Stimulated activated CD4-positive, alpha-beta T cell treated with anti-CD3 and anti-CD28 coated beads, Interleukin-2, amount 100 ng/mL, for 48 hours (primary cell): ENCODE measurements at places on chromosomes 16 and 17.
A peak's percentile ranks its signal among the peaks of the same experiment; 100 is the strongest.

- DNase-seq = peak; percentile 20
These were observed 22.7 kb downstream of the BCO1 start for GRCh38 chr16:81261049-81261648.

DNA sequence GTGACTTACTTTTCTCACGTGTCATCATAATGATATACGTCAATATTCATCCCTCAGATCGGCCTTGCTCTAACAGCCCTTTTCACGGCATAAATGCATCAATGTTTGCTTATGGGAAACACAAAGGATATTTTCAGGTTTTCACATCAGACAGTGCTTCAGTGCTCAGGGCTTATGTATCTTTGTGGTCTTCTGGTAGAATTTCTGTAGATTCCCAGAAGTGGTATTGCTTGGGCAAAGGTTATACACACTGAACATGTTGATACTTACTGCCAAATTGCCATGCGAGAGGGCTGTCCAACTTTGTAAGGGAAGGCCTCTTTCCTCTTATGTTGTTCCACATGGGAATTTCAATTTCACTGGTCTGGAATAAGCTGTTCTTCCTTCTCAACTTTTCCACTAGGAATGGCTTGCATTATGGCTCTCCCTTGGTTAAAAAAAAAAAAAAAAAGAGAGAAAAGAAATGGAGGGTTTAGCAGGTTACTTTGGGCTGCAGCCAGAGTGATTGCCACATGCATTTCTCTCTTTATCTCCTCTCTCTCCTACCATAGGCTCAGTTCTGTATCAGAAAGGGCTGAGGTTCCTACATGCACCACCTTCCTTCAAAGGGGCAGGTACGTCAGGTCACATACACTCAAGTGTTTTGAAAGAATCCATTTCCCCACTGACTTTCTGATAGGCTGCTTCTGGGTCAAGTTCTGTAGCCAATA is 19.3 kb downstream of the DHODH start:
- no peak for DNase-seq

- no peak for DNase-seq
These were observed 31.9 kb downstream of the CDK5R1 start for GRCh38 chr17:32518646-32519227.

DNA sequence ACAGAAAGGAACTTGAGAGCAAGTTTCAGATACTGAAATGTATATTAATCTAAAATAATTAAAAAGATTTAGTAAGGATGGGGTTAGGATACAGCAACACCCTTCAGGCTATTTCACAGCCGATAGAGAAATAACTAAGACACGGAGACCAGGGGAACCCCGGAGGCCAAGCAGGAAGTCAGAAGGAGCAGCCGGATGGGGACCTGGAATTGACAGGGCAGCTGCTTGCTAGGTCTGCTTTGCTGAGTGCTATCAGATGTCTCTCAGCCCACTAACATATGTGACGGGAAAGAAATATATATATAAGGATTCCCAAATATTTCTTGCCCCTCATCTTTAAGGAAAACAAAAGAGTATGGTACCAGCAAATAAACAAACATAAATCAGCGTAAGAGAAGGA is 154.1 kb upstream of the CDH5 start:
- no peak for DNase-seq

GRCh38 chr17:4944163-4944553 is 4.1 kb downstream of the RNF167 start:
- DNase-seq = peak; percentile 44

DNA sequence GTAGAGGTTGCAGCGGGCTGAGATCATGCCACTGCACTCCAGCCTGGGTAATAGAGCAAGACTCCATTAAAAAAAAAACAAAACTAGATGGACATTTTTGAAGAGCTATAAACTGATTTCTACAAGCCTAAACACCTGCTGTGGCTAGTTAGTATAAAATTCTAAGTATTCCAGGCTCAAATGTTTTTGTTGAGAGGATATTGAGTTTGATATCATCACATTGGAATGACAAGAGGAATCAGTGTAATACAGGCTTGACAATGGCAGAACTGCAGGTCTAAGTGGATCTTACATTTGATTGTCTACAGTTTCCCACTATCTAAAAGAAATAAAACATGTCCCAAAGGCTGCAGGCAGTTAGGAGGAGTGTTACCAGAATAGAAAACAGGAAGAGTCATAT is 23.9 kb upstream of the DLX3 start:
- DNase-seq = no peak

DNA sequence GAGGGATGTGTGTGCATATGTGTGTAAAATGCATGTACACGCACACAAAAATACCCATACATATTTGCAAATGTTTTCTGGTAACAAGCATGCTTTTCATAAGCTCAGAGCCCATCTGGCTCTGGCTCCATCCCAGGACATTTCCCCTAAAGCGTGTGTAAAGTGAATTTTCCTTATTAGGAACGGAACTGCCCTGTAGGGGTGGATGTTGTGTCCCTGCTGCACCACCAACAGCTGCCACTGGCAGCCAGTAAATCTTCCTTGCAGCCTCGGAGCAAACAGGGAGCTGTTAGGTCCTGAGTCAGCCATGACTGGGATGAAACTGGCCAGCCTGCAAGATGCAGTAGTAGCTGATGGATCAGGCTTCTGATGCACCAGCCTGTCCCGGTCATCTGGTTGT is 393.5 kb downstream of the UTP18 start:
- no peak for DNase-seq

- DNase-seq = no peak
These were observed 84.2 kb downstream of the SNX29 start for GRCh38 chr16:12060751-12061150.

GRCh38 chr17:49928837-49929475 is 40.0 kb upstream of the DLX4 start:
- DNase-seq = no peak

DNA sequence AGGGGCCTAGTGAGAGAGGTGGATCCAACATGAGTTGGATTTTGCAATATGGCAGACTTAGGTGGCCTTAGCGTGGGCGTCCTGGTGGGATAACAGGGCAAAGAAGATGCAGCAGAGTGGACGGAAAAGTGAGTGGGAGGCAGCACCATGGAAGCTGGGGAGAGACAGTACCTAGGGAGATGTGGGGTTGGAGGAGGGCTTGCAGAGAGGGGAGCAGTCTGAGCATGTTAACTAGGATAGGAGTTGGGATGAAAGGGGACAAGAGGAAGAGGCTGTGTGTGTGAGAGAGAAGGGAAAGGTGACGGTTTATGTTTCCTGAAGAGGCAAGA is 120.1 kb downstream of the NTN1 start:
- no peak for DNase-seq

DNA sequence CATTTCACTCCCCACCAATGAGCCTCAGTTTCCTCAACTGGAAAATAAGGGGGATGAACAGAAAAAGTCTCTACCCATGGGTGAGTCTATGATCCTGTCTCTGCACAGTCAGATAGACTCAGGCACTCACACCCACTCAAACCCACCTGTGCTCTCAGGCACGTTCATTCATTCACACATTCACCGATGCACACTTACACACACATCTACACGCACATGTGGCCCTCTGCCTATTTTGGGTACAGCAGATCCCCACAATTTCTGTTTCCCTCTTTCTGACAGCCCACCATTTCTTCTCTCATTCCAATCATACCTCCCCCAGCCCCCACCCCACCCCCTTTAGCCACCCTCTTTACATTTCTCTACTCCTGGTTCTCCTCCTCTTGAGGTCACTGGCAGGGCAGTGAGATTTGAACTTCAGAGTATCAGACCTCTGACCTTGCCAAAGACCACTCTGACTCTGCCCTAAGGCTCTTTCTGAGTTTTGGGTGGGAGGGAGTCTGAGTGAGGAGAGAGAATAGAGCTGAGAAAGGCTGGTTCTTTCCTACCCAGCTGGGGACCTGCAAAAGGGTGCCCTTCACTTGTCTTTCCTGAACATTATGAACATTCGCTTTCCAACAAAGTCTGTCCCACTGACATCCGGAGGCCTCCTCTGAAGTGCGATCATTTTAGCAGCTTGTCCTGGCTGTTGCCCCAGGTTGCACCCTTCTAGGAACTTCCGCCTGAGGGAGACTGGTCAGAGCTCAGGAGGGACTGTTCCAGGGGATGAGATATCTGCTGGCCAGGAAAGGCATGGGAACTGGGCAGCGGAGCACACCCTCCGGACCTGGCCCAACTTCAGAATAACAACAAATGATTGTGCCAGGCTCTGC is 10.1 kb upstream of the COL1A1 start:
- DNase-seq = no peak

DNA sequence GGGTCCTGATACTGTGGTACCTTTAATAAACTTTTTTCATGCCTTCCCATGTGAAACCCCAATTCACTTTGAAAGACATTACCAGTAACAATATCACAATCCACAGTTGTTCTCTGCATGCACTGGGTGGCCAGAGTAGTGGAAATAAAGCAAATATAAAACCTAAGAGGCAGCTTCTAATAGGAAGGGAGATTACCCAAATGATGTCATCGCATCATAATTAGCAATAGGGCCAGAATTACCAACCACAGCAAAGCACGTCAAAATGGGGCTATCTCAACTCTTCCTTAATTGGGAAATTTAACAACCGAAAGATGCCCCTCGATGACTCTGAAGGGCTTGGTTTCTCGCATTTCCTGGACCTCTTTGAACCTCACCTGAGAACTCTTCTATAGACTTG is 224.8 kb downstream of the GRIN2A start:
- no peak for DNase-seq

DNA sequence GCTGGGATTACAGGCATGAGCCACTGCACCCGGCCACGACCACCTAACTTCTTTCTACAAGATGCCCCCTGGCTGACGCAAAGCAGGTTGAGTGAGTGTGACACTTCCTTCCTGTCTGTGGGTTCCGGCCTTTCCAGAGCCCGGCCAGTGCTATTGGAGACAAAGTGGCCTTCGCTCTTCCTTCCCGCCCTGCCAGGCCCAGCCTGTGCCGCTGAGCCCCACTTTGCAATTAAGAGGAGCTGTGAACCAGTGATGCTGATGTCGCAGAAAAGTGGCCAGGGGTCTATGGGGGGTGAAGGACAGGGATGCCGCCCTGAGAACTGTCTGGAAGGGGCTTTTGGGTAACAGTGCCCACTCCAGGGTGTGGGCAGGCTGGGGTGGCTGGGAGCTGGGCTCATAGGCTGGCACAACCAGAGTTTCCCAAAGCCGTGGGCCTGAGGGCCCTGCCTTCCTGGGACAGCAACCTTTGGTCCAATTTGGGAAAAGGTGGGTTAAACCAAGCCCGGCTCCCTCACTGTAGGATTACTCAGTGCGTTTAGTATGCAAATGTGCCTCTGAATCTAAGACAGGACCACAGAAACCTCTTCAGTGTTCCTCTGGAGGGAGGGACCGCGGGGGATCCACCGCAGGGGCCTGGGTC is 174.9 kb downstream of the SEC14L1 start:
- DNase-seq = no peak

- no peak for DNase-seq
These were observed 109.0 kb upstream of the DHX40 start for GRCh38 chr17:59456428-59456827.

- no peak for DNase-seq
These were observed 1.0 kb upstream of the LITAF start for GRCh38 chr16:11587643-11588247.

- no peak for DNase-seq
These were observed 14.5 kb upstream of the BRIP1 start for GRCh38 chr17:61877837-61878236.

DNA sequence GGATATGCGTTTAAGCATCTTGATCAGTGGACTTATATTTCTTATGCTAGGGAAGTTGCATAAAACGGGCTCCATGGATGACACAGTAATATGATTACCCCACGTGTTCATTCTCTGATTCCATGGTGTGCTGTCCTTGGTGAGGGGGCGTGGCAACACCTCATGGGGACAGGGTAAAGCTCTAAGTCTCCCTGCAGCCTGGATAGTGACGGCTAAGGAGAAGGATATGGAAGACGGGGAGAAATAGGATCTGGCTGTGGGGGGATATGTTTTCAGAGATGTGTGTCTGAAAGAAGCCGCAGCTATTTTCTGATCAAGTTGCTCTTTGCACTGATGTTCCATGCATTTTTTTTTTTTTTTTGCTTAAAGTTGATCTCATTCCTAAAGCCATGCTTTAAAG is 84.3 kb downstream of the MARCHF10 start:
- no peak for DNase-seq

DNA sequence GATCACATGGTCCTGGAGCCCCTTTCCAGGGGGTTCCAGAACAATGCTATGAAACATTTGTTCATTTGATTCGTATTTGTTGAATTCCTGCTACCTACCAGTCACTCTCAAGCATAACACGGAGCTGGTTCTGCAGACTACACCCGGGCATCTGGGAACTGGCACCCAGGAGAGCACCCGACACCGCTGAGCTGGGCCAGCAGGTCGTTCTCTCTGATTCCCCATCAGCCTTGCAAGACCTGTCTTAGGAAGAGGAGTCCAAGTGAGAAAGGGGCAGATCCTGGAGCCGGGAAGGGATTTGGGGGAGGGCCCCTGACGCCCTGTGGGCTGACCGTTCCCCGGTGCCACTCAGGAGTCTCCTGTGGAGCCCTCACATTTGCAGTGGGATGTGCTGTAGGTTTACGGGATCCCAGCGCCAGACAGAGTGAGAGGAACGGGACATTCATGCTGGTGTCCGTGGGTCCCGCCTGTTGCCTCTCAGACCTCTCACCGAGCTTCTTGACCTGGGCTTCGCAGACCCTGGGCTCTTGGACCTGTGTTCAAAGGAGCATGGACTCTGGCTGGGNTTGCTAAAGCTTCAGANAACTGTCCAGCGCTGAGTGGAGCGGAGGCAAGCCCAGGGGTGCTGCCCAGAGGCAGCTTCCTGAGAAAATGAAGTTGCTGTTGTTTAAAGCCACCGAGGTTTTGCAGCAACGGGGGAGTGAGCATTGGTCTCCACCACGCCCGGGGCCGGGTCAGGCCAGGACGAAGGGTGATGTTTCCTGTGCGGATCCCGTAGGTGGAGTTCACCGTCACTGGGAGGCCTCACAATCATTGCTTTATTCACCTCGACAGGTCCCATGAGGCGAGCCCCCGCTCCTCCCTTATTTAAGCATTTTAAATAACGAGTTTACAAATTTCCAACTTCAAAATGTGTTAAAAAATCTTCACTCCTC is 49.2 kb downstream of the METRNL start:
- no peak for DNase-seq

- no peak for DNase-seq
These were observed 60.3 kb upstream of the CIBAR2 start for GRCh38 chr16:85172455-85173145.

- DNase-seq = no peak
These were observed 50.9 kb downstream of the HELZ start for GRCh38 chr17:67194134-67194533.

- no peak for DNase-seq
These were observed 27.4 kb downstream of the UBN1 start for GRCh38 chr16:4874666-4875065.

GRCh38 chr16:28602529-28602928 is 5.7 kb upstream of the SULT1A2 start:
- no peak for DNase-seq

- no peak for DNase-seq
These were observed 26.0 kb upstream of the PRM1 start for GRCh38 chr16:11306997-11307638.
